ENCODE measurements at places on chromosomes 16 and 17.

GRCh38 chr17:63682441-63682840 lies 17.5 kb downstream of the LIMD2 start:
- no peak for DNase-seq

DNA sequence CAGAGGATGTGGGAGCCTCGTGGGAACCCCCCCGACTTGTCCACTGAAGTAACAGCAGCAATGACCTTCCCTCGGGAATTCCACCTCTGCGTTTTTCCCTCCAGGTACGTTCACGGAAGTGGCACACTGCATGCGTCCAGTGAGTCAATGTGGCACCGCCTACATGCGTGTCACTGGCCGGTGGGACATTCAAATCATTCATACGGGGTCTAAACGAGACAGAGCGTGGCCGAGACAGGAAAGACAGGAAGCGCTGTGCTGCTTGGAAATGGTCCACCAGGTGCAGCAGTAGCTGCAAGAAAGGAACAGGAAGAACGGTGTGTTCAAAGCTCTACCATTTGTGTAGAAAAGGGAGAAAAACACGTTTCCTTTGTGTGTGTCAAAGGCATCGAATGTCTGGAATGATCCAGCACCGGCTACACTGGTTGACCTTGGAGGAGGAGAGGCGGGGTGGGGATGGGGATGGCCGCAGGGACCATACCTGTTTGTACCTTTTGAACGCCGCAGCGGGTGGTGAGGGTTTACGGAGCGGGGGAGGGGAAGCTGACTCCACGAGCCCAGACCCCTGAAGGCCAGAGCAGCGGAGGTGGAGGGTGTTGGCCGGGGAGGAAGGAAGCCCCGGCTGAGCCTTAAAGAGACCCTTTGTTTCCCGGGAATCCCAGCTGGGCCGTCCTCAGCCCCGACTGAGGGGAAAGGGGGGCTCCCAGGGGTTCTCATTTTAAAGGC lies 1.7 kb upstream of the PGAP6 start:
- DNase-seq, result no peak

DNA sequence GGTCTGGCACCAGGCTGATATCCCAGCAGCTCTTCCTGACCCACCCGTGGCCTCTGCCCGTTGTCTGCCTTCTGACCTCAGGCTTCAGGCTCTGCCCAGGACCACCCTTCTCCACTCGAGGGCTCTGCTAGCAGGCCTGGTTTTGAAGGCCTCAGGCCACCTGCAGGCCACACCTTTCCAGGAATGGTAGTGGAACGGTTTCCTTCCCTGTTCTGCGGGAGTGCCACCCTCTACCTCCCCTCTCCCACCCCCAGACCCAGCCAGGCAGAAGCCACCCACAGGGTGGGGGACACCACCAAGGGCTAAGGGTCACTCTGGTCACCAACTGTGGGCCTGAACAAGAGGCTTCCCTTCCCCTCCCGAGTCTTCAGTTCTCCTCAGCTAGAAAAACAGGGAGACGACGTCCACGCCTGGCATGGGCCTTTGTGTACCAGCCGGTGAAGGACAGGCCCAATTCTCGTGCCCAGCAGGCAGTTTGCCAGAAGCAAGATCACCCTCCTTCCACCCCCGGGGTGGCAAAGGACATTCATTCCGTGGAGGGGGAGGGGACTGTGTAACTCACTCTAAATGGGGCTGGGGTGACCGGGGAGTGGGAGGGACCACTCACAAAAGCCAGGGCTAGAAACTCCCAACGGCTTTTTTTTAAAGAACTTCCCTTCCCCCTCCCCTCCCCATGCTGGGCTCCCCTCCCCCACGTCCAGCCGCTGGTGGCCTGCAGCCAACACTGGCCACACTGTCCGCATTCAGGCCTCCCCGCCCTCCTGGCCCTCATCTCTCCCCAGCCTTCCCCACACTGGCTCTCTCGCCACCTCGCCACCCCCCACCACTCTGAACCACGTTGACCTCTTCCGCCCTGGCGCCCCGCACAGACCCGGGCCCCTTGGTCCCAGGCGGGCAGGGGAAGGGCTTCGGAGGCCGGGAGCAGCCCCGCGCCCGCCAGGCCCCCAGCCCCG lies 7.7 kb downstream of the CBX4 start:
- DNase-seq, result no peak

DNA sequence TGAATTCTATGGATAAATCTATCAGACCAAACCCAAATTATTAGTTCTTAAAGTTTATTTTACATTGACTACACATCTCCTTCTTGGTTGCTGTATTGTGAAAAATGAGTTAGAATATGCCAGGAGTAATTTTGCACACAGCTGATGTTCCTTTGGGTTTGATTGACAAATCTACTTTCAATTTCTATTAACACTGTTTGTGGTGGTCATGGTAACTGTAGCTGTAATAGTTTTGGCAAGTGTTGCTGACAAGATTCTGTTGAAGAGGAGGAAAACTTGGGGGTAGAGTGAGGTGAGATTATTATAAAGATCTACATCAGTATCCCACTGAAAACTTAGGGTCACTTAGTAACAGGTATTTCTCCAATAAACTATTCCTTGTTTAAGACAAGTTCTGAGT lies 30.3 kb downstream of the MRTFB start:
- no peak for DNase-seq

Data from stimulated activated CD8-positive, alpha-beta memory T cell treated with anti-CD3 and anti-CD28 coated beads, Interleukin-7, amount 100 ng/mL, for 1 hour (primary cell).